EH (cell line): ENCODE measurements at places on chromosomes 3 and 15.

DNA sequence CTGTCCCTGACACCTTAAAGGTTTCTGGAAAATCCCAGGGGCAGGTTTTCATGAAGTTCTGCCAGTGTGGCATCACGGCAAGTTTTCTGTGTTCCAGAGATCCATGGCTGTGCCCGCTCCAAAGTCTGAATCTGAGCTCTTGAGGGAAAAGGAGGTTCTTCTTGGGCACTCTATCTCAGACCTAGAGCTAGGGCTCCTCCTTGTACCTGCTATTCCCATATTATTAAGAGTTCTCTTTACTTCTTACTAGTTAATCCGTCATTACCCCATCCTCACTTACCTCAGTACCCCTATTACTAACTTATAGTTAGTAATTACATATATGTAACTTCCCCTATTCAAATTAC lies 5.9 kb upstream of the TRA2B start:
- DNase-seq = no peak

DNA sequence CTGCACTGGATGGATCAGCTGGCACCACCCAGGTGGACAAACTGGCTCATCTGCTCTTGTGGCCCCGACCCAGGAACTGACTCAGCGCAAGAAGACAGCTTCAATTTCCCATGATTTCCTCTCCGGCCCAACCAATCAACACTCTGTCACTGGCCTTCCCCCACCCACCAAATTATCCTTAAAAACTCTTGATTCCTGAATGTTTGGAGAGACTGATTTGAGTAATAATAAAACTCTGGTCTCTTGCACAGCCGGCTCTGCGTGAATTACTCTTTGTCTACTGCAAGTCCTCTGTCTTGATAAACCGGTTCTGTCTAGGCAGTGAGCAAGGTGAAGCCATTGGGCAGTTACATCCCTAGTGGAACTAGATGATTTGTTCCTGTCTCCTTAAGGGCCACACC lies 16.1 kb downstream of the BDH1 start:
- no peak for DNase-seq

DNA sequence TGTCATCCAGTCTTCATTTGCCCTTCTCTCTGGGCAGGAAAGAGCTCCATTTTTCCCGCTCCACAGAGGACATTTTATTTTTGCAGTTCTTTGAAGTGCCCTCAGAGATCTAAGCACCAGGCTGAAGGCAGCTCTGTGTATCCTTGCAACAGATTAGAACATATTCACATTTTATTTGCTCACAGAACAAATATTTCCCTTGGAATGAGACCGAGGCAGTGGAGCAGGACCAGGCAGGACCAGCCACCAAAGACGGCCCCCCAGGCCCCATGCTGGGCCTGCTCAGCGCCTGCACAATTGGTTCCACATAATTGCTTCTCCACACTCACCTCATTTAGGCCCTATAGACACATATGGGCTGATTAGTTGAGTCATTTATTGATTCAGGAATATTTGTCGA lies 15.7 kb upstream of the ETV5 start:
- no peak for DNase-seq

DNA sequence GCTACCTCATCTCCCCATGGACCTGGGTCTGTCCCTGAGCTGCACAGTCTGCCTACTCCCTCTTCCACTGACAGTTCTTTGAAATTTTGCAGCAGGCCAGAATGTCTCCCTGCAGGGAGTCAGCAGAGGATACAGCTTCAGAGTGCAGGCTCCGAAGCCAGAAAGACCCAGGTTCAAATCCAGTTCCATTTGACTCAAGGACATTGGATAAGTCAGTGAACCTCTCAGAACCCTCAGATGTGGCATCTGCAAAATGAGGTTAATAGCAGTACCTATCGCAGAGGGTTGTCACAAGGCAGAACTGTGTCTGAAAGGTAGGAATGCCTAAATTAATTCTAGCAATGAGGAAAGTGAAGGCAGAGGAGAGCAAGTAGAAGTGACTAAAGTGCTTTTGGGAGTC lies 244.4 kb upstream of the TRIM42 start:
- no peak for DNase-seq

GRCh38 chr3:139439278-139439677 lies 37.0 kb downstream of the RBP2 start:
- no peak for DNase-seq

DNA sequence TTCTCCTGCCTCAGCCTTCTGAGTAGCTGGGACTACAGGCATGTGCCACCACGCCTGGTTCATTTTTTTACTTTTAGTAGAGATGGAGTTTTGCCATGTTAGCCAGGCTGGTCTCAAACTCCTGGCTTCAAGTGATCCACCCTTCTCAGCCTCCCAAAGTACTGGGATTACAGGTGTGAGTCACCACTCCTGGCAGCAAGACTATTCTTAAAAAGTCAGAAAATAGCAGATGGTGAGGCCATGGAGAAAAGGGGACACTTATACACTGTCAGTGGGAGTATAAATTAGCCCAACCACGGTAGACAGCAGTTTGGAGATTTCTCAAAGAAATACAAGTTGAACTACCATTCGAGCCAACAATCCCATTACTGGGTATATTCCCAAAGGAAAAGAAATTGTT lies 603.3 kb upstream of the TBL1XR1 start:
- peak; percentile 69 for DNase-seq

- peak; percentile 23 for DNase-seq
Observed at GRCh38 chr3:183061391-183062172, 37.7 kb downstream of the MCCC1 start.

- DNase-seq = peak; percentile 7
Observed at GRCh38 chr3:153028381-153028780, 133.6 kb upstream of the RAP2B start.

GRCh38 chr3:15315003-15315402 lies 17.4 kb downstream of the SH3BP5 start:
- DNase-seq = peak; percentile 74

- DNase-seq = peak; percentile 3
Observed at GRCh38 chr3:130354430-130354829, 9.0 kb downstream of the COL6A5 start.

DNA sequence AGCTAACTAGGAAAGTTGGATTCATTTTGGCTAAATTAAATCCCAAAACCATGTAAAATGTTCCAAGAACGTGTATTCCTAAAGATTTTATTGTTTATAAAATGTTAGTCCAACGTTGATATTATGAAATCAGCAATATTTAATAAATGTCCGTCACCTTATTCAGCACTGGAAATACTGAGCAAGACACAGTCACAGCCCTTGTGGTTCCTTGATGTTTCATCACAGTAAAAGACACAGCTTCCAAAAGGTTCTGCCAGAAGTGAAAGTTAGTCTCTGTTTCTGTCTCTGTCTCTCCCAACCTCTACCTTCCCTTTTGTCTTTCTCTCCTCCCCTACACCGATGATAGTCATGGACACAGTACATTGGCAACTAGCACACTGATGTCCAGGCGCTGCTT lies 82.2 kb upstream of the BOC start:
- no peak for DNase-seq

GRCh38 chr3:161560008-161560637 lies 63.5 kb downstream of the OTOL1 start:
- peak; percentile 34 for DNase-seq

DNA sequence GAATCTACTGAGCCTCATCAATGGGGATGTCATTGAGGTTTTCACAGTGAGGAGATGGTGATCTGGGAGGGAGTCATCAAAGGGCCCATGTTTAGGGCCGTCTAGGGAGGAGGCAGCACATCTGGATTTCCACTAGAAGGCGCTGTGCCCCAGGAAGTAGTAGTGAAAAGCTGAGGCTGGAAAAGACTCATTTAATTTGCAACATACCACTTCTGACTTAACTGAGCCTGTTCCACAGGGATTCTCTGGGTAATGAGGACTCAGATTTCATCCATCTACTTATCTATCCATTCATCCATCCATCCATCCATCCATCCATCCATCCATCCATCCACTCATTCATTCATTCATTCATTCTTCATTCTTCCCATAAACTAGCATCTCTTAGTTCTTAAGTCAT lies 17.4 kb upstream of the SHF start:
- peak; percentile 74 for DNase-seq

- no peak for DNase-seq
Observed at GRCh38 chr3:15345066-15345607, 12.8 kb upstream of the SH3BP5 start.

DNA sequence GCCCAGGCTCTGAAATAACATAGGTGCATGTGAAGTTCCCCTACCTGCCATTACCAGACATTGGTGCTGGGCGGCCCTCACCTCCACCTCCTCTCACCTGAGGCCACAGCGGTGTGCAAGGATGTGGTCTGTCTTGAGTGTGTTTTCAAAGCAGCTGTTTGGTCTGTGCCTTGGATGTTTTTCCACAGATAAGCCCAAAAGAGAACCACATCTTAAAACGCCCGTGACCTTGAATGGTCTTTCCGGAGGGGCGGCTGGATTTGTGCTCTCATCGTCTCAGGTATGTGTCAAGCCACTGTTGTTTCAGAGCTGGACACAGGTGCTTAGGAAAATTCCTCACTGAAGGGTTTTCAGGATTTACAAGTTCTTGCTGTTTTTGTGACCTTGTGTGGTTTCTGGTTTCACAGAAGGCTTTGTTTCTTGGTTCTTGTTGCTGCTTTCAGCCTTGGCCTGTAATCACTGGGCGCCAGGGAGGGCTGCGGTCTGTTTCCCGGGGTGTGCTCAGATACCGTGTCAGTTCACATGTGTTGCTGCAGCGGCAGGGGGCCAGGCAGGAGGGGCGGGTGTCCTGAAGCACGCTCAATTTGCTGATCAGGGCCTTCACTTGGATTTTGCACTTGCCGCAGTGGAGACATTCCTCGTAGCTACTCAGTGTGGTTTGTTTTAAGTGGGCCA lies 128.4 kb downstream of the IGF1R start:
- DNase-seq = peak; percentile 27

DNA sequence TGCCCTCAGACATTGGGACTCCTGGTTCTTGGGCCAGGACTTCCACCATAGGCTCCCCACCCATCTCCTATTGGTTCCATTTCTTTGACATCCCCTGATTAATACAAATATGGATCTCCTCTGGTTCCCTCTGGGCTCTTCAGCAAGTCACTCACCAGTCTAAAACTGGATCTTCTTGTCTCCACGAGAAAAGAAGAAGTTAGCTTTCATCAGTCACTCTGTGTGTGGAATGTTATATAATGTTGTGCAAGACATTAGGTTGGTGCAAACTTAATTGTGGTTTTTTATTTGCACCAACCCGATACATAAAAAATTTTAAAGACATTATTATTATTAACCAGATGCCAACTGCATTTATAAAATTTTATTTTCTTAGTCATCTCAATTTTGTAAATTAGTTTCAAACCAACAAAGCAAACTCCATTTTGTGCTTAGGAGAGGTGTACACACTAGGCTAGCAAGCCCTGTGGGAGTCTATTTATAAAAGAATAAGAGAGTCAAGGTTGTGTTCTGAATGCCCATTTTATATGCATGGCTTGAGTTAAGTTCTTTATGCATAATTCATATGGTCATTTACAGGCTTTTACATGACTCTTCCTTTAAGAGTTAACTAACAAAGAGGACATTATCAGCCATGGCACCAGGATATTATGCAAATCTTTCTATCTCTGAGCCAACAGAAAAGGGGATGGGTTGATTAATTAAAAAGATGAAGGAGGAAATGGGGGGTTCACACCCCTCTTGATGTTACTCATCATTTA lies 35.1 kb upstream of the IL12A start:
- DNase-seq = no peak

DNA sequence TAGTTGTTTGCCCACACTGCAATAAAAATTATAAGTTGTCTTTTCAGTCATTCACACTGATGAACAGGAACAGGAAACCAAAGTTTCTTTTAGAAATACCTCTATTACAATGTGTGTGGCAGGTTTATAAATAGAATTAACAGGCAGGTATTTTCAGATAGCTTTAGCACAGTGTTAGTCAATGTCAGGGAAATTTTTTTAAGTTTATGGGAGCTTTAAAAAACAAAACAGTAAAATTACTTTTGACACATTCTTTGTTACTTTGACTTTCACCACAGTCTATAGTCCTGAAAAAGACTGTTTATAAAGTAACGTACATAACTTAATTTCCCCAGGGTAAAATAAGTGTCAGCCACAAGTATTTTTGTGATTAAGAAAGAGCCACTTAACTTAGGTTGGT lies 38.1 kb downstream of the SERPINI1 start:
- no peak for DNase-seq

DNA sequence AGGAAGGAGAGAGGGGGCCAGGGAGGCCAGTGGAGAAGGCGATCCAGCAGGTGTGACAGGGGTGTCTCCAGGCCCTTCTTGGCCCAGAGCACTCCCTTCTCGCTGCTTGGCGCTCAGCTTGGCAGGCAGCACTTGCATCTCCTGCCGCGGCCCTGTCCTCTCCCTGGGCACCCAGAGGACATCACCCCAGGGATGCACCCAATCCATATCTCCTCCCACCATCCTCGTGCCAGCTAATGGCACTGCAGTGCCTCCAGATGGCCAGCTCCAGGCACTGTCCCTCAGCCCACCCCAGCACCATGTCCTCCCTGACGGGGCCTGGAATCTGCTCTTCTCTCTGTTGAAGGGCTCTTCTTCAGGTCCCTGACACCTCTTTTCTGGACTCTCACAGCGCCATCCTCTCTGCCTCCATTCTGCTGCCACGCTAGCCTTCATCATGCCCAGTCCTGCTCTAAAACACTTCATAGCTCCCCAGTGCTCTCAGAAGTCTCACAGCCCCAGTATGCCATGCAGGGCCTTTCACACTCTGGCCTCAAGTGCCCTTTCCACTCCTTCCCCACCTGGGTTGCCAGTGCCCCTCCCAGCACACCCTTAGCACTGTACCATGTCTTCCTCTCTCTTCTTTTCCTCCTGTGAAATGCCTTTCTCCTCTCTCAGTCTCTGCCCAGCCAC lies 106.8 kb upstream of the SLC6A11 start:
- no peak for DNase-seq

DNA sequence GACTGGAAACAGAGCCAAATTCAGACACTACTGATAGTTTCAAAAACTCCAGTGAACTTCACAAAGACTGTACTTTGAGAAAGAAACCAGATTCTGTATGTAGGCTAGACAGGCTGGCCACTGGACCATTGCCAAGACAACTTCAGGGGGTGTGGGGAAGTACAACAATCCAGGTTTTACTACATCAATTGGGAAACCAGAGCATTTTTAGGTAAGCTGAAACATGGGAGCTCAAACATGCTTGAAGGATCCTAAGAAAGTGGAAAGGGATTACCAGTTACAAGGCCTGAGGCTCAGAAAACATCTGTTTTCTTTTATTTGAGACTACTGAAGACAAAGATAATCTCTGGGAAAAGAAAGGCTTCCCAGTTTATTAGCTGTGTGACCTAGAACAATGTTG lies 26.9 kb upstream of the ZNF280D start:
- DNase-seq = peak; percentile 73
